ENCODE measurements at places on chromosomes 13 and 19.

DNA sequence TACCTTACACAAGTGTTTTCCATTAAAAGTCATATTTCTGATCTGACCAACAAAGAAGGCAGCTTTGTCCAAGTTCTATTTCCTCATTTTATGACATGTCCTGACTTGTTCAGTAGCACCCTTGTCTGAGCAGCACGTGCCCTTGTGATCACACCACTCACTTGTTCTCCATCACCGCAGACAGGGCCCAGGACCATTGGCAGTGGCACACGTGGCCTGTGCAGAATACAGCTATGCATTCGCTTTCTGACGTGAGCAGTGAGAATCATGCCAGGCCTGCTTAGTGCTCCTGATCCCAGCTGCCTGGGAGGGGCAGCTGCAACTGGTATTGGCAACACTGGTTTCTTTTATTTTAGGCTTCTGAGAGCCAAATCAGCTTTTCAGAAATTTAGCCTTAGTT lies 134.2 kb downstream of the FRY start:
- DNase-seq, result peak; percentile 31

DNA sequence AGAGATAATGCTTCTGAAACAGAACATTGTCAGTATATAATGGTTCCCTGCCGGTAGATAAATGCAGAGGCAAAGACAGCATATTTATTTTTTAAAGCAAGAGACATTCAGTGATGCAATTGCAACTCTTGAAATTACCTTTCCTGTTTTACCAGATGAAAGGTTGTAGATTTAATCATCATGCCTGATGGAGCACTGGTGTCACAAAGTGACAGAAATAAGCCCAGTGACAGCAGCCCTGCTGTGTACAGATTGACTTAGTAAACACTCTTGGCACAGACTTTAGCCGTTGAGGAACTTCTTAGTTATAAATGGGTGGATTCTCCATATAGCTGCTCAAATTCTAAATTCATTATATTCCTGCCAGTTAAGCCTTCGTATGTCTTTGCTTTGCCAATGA lies 172.5 kb downstream of the ITGBL1 start:
- DNase-seq, result no peak

DNA sequence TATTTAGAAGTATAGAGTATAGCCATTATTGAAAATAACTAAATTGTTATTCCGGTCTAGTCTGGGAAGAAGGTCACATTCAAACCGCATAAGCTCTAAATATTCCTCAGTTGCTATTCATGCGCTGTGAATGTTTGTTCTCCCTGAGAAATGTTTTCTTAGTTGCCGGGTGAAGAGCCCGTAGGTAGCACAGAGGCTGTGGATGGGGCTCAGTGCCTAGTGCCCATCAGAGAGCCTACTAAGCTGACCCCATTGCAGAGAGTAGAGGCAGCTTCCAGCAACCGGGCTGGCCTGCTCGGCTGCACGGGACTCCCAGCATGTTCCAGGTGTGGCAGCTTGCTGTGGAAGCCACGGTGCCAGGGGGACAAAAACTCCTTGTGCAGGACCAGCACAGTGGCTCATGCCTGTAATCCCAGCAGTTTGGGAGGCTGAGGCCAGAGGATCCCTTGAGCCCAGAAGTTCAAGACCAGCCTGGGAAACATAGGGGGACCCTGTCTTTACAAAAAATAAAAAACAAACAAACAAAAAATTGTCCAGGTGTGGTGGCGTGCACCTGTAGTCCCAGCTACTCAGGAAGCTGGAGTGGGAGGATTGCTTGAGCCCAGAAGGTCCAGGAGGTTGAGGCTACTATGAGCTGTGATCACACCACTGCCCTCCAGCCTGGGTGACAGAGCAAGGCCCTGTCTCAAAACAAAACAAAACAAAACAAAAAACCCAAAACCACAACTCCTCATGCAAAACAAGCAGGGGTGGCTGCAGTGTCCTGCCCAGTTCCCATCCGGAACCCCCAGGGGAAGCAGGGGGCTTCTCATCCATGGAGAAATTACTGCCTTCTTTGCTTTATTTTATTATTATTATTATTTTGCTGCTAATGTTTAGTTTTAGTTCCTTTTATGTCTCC lies 82.5 kb downstream of the KCTD15 start:
- no peak for DNase-seq

DNA sequence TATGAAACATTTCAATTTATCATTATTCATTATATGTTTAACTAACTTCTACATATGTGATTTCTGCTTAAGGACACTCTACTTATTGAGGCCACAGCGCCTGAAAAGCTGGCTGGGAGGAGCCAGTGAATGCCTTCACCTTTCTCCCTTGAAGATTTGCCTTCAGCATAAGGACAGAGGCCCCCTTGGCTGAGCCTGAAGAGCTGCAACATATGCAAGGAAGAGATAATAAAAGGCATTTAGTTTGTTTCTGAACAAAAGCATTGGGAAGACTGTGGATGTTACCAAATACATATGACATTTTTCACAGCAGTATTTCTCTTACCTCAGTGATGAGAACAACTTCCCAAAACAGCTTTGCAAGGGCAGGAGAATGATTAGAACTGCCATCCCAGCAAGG lies 92.1 kb downstream of the ABCC4 start:
- DNase-seq, result no peak

DNA sequence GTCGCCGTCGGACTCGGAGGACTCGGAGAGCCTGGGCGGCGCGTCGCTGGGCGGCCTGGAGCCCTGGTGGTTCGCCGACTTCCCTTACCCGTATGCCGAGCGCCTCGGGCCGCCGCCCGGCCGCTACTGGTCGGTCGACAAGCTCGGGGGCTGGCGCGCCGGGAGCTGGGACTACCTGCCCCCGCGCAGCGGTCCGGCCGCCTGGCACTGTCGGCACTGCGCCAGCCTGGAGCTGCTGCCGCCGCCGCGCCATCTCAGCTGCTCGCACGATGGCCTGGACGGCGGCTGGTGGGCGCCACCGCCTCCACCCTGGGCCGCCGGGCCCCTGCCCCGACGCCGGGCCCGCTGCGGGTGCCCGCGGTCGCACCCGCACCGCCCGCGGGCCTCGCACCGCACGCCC lies 2.5 kb upstream of the GRWD1 start:
- peak; percentile 44 for DNase-seq

DNA sequence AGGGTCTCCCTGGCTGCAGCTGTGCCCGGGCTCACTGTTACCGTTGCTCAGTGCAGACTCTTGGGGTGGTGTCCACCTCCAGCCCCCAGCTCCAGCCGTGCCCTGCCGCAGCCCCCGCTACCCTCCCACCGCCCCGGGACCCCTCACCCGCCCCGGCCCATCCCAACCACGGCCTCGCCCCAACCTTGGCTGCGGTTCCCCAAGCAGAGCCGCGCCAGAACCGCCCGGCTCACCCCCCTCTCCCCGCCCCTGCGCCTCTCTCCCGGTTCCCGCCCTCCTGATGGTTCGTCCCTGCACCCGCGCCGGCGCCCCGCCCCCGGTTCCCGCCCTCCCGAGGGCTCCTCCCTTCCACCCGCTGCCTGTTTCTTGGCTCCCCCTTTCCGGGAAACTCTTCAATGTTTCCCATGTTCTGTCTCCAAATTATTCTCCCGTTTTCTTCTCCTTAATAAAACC lies 40.3 kb downstream of the ANKRD10 start:
- DNase-seq, result peak; percentile 71

GRCh38 chr19:41927497-41928192 lies 604 bp downstream of the ERFL start:
- no peak for DNase-seq

DNA sequence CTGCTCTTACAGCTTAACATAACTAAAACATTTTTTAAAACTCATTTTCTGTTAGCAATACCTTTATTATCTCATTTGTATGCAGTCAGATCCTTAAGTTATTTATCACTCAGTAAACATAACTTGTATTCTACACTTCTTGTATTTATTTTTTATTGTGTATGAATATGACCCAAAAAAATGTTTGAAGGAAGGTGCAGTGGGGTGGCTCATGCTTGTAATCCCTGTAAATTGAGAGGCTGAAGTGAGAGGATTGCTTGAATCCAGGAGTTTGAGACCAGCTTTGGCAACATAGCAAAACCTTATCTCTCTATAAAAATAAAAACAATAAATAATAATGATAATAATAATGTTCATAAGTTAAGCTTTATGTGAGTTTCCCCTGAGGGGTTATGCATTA lies 1004.8 kb downstream of the SLITRK5 start:
- no peak for DNase-seq

DNA sequence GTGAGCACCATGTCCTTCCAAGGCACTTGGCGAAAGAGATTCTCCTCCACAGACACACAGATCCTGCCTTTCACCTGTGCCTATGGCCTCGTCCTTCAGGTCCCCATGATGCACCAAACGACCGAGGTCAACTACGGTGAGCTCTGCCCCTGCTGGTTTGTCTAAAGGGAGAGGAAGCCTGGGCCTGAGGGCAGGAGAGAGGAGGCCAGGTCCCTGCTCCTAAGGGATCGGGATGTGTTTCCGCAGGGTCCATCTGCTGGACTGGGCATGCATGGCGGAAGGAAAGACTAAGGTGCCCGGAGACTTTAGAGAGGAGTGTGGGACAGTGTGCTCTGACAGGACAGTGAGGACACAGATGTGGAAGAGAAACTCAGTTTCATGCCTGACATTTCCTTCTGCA lies 7.6 kb downstream of the SERPINE3 start:
- no peak for DNase-seq

DNA sequence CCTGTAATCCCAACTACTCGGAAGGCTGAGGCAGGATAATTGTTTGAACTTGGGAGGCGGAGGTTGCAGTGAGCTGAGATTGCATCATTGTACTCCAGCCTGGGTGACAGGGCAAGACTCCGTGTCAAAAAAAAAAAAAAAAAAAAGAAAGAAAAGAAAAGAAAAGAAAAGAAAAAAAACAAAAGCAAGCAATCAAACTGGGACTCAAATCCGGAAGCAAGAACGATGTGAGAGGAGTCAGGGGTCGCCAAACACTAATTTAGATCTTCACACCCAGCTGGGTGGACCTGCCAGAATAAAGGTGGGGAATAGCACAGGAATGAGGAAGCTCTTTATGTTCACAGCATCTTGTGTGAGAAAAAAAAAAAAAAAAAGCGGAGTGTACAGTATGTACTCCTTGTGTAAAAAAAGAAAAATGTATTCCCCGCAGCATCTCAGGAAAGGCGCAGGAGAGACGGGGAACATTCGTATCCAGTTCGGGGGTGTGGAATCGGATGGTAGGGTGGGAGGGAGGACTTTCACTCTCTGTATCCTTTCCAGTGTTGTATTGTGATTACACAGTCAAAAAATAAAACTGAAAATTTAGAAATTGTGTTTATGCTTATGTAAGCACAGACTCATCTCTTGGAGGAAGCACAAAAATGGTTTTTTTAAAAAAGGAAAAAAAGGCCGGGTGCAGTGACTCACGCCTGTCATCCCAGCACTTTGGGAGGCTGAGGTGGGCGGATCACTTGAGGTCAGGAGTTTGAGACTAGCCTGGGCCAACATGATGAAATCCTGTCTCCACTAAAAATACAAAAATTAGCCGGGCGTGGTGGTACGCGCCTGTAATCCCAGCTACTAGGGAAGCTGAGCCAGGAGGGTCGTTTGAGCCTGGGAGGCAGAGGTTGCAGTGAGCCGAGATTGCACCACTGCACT lies 7.6 kb downstream of the DNAJB1 start:
- peak; percentile 60 for DNase-seq

DNA sequence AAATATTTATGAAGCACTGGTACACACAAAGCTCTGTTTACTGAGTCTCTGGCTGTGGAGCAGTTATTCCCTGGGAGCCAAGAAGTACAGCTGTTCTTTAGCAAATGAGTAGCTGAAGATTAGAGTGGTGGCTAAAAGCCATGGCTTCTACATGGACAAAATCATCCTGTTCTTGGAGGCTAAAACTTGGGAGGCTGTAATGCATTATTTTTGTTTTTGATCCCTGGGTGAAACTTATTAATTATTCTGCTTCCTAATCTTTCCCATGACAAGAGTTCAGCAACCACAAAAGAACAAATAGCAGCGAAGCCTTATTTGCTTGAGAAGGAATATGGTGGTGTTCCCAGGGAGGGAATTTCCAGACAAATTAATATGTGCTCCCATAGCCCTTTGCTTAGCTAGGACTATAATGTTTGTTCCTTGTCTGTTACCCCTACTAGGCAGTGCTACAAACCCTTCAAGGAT lies 109.5 kb downstream of the DCT start:
- DNase-seq, result no peak

DNA sequence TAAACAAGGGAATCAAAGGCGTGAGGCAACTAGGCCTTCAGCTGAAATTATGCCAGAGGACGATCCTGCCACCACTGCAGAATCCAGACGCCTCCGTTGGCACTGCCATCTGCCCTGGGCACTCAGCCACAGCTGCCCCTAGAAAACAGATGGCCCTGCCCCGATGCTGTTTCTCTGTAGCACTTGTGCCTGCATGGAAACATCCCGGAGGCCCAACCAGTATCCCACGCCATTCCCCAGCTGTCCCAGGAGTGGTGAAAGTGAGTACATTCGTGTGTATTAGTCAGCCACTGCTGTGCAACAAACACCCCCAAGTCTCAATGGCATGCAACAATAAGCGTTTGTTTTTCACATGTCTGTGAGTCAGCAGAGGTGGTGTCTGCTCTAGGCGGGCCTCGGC lies 8.9 kb upstream of the CRTC1 start:
- DNase-seq, result no peak

GRCh38 chr13:75264611-75265010 lies 217.4 kb downstream of the TBC1D4 start:
- DNase-seq, result no peak

DNA sequence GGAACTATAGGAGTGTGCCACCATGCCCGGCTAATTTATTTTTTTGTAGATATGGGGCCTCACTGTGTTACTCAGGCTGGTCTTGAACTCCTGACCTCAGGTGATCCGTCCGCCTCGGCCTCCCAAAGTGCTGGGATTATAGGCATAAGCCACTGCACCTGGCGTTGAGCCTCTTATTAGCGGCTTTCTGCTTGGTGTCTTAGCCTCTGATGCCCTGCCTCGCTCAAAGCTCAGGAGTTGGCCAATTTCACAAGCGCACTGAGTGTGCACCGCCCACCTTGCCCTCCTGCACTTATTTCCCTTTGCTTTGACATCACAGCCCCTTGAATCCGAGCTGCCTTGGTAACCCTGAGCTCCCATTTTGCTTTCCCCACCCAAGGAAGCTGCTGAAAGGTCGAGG lies 10.1 kb downstream of the YIPF2 start:
- DNase-seq, result no peak

DNA sequence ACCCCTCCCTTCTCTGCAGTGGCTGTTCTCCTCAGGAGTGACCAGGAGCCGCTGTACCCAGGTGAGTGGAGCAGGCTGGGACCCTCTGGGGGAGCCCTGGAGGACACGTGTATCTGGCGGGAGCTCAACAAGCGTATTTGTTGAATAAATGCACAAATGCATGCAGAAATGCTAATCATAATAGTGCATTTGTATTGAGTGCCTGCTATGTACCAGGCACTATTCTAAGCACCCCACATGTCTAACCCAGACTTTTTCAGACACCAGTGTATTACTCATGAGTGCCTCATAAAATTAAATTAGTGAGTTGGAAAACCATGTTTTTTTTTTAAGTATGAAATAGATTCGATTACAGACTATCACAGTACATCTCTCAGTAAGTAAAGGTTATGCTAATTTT lies 7.9 kb downstream of the HPN start:
- no peak for DNase-seq
